Astrocyte (in vitro differentiated cells and primary cell): ENCODE measurements at places on chromosomes 4 and X.

DNA sequence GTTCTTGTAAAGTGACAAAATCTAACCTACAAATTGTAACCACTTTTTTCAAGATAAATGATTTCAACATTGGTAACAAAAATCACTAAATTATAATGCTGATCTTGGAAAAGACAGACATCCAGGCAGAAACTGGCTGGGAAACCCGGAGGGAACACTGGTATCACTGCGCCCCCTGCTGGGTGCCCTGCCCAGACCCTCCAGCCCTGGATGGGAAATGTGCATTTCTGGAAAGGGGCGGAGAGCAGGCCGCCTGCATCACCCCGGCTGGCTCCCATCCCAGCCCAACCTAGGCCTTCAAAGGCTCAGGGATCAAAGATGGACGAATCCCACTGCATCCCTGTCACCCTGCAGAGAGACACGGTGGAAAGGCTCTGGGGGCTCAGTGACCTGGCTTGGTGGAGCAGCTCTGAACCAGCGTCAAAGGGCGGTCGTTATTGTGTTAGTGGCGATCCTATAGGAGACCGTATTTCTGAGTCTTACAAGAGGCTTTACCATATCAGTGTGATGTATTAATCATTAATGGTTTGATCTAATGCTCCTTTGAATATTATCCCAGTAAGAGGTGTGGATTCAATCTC is 37.3 kb downstream of the ACOX3 start:
- peak; percentile 39 for DNase-seq

DNA sequence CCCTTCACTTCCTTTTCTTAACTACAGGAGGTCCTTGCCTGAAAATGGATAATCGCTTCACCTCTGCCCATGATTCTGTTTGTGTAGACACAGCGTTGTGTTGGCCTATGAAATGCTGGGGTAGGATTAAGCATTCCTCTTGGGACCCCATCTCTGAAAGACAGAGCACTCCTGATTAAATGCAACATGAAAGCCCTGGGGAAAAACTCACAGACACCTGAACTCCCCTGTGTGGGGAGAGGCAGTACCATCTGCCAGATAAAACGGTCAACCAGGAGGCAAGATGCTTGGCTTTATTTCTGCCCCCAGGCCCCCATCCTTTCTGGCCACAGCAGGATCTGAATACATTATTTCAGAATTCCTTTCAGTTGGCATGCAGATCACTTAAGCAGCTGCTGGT is 1.9 kb downstream of the LGI2 start:
- no peak for DNase-seq

DNA sequence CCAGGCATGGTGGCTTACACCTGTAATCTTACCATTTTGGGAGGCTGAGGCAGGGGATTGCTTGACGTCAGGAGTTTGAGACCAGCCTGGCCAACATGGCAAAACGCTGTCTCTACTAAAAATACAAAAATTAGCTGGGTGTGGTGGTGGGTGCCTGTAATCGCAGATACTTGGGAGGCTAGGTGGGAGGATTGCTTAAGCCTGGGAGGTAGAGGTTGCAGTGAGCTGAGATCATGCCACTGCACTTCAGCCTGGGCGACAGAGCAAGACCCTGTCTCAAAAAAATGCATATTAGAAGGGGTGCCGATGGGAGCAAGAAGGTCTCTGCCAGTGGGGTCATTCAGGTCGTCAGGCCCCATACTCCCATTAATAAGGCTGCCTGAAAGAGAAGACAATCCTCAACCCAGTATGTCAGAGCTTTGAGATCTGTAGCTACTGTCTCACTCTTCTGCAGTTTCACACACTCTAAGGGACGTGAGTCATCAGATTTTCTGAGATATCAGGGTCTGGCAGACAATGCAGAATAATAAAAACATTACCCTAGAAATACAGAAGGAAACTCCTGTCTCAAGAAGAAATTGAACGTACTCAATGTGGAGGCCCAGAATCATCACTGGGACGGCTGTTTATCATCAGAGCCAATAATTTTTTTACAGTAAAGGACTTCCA is 176.7 kb upstream of the FAT1 start:
- DNase-seq, result peak; percentile 88

DNA sequence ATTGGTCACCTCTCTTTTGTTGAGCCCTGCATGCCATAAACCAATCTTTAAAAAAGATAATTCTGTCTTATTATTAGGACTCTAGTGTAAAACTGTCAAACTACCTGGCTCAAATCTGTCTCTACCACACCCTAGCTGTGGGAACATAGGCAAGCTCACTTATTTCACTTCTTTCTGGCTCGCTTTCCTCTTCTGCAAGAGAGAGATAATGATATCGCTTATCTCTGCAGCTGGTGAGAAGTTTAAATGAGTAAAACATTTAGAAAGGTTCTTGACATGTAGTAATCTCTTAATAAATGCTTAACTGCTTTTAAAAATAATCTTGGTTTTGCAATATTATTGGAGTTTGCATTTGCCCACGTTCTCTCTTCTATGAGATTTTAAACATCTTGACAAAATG is 1109.2 kb downstream of the RAPGEF2 start:
- no peak for DNase-seq

DNA sequence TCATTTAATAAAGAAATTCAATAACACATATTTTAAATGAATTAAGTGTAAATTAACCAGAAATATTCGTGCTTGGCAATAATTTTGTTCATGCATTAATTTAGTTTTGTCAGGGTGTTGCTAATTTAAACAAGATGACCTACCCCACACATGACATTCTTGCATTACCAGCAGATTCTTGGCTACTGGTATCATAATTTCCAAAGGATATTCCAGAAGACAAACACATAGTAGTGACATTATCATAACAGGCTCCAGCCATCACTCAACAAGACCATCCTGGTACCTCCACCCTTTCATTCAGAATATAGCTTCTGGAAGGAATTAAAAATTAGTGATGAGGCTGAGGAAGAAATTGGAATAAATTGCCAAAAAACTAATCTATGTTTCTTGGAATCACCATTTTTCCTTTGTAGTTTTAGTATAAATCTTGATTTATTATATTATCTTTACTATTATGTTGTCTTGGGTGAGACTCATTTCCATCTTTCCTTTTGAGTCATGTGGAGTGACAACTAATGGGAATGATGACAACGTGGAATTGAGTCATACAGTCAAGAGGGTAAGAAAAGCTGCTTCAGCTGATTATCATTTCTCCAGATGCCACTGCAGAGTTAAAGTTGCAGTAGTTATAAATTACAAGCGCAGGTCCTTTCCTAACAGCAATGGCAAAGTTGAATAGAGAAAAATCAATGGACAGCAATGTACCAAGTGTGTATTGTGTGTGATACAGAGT is 30.9 kb upstream of the HHIP start:
- DNase-seq, result peak; percentile 43

DNA sequence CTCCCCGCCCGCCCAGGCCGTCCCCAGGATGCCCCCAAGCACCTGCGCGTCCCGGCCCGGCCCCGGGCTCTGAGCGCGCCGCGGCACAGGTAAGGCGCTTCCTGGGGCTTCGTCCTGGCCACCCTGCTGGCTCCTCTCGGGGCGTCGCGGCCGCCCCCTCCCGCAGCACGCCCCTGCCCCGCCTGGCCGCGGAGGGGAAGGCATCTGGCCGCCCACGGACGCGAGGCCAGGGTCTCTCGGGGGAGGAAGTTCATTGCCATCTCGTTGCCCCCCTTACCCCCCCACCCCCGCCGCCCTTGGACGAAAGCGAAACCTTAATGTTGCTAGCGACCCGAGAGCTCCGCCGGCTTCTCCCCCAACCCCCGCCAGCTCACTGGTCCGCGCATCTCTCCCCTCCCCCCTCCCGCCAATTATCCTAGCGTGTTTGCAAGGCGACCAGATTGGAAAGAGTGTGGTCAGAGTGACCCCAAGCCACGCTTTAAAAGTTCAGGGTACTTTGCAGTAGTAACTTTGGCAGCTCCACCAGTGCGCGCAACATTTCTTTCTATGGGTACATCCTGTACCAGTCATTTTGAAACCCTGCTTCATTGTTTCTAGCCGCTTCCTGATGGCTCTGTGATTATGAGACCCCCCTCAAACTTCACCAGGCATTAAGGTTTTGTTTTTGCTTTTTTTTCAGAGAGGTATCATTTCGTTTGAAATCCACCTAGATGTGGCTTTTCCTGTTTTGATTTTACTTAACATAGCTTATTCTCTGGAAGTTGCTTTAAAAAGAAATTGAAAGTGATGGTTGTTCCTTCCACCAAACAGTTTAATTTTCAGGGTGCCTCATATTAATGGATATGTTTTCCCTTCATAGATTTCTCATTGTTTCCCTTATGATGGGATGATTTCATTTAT is 626 bp downstream of the TBC1D1 start:
- no peak for DNase-seq

- peak; percentile 47 for DNase-seq
Measured at GRCh38 chr4:183589461-183590099, 69.4 kb downstream of the RWDD4 start.

DNA sequence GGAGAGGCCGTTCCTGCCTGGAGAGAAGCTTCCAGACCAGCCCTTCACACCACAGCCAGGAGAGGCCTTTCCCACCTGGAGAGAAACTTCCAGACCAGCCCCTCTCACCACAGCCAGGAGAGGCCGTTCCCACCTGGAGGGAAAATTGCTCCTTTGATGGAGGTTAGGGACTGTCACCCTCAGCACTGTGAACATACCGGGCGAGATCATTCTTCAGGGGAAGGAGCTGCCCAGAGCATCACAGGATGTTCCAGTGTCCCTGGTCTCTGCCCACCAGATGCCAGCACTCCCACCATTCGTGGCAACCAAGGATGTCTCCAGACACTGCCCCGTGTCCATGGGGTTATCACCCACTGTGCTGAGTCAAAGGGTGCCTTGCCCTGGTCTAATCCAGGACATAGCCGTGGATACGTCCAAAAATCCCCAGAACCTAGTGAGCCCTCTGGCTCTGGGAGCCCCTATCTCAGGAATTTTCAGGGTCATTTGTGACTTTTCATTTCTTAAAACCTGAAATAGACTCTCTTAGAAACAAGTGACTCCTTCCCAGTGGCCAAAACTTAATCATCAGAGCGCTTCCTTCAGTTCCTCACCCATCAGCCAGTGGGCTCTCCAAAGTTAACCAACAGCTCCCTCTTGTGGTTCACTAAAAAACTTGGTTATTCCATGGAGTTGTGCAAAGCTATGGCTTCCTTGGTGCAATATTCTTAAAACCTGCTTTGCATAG is 80.2 kb downstream of the CRMP1 start:
- DNase-seq, result peak; percentile 41

DNA sequence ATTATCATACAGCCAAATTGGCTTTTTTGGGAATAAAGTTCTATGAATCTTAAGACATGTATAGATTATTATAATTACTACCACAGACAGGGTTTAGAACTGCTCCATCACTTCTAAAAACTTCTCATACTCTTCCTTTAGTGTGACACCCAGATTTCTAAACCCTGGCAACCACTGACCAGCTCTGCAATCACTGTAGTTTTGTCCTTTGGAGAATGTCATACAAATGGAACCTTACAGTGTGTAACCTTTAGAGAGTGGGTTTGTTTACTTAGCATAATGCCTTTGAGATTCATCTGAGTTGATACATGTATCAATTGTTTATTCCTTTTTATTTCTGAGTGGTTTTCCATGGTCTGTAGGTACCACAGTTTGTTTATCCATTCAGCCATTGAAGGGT is 95.0 kb downstream of the TMEM164 start:
- no peak for DNase-seq

- no peak for DNase-seq
Measured at GRCh38 chr4:63211375-63211774, 1197.9 kb downstream of the TECRL start.

DNA sequence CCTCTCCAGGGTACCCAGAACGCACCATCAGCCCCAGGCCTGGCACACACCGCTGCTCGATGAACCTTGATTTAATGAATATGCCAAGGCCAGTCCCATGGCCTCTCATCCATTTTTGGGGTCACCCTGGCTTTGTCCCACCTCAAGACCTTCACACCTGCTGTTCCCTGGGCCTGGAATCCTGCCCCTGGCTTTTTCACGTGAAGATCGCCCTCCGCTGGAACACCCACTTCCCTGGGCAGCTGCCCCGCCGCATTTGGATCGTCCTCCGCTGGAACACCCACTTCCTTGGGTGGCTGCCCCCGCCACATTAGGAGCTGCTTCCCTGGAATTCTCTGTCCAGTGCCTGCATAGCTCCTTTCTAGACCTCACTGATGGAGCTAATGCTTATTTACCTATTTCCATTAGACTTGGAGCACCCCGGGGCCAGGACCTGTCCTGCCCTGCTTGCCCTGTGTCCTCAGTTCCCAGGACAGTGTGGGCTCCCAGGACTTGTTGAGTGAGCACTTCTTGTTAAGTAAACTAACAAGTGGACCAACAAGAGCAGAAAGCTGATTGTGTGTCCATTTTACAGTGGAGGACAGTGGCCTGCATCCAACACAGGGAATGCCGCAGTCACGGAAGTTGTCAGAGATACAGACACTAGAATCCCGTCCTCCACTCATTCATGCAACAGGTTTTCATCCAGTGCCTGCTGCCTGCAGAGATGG is 12.5 kb downstream of the BLOC1S4 start:
- DNase-seq, result no peak
